ENCODE measurements at places on chromosomes 4 and X.

DNA sequence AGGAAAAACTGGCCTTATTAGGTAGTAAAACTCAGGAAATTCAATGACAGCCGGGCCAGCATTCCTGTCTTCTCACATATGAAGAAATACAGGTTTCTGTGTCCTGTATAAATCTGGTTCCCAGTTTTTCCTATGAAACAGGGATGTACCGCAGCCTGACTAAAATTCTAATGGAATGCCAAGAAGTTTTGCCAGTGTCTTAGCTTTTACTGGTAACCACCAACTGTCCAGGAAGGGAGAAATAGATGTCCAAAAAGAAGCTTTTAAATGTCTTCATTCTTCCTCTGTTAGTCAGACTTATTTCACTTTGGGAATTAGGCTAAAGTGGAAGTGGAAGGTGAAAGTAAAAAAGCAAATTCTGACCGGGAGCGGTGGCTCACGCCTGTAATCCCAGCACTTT is 108.0 kb upstream of the TBL1X start:
- DNase-seq, result no peak

DNA sequence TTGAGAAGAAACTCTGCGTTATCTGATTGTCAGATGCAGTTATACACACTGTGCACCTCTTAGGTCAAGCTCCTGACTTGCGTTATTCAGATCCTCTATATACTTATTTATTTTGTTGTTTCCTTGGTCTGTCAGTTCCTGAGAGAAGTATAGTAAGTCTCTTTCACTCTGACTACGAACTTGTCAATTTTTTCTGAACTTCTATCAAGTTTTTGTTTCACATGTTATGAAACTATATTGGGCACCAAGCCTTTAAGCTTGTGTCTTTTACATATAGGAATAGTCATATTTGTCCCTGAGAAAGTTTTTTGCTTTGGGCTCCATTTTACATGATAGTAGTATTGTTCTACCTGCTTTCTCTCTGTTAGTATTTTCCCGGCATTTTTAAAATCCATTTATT is 31.7 kb downstream of the ZNF275 start:
- DNase-seq, result no peak

GRCh38 chr4:185357211-185357610 is 38.5 kb downstream of the LRP2BP start:
- no peak for DNase-seq

DNA sequence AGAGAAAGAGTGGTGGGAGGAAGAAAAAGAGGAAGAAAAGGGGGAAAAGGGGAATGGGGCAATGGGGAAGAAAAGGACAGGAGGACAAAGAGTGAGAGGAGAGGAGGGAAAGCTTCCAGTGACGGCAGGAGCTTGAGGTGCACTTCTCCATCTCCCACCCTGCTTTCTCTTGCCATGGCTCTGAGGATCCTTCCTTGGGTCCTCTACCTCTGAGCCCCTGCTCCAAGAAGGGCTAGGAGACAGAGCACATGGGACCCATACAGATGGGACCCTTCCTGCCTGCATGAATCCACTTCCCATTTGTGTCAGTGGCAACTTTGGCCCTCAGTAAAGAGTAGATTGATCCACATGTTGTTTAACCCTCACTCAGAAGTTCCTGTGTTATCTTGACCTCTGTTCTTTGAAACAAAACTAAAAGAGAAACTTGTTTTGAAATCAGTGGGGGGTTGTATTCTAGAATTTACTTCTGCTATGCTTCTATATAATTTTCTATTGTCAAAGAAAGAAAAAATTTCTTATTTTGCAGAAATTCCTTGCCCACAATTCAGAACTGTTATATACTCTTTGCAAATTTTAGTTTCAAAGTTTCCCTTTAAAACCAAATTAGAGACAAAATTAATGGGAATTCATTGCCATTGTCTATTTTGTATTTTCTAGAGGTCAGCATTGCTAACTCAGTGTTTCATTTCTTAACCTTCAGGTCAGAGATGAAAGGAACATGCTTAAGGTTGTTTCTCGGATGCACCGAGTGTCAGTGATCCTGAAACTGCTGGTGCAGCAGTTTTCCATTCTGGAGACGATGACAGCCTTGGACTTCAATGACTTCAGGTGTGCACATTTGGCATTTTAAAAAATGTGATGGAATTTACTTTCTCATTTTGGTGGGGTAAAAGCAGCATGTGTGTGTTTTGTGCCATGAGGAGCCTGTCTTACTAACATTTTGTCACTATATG is 5.0 kb downstream of the TDO2 start:
- no peak for DNase-seq

DNA sequence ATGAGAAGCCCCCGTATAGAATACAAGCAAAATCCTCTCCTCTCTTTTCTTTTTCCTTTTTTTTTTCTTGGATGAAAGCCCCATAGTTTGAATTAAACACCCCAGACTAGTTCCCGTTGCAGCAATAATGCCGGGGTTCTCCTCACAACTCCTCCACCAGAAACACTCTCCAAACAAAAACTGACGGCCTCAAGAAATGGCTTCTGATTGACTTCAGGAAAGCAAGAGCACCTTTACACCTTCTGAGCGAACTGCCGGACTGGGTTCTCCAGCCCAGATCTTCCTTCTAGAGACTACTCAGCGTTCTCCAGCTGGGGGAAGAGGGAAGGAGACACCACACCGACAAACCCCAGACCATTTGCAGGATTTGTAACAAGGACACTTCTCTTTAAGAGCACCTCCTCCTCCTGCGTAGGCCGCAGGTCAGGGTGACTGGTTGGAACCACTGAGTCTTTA is 4.0 kb downstream of the HAND2 start:
- DNase-seq, result no peak

GRCh38 chr4:37389967-37390580 is 145.5 kb downstream of the NWD2 start:
- peak; percentile 34 for DNase-seq

DNA sequence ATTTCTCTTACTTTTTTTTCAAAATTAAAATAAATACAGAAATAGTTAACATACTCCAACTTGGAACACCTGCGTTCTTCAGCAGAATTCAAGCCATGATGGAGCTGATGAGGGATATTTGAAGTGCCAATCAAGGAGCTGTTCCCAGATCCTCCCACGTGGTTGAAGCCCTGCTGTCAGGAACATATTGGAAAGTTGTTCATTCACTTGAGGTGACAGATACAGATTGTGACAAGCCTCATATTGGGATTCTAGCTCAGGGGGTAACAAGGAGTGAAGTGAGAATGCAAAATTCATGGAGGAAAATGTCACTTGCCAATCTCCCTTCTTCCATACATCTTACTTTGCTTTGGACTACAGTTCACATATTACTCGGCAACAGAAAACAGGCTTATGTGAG is 2670.8 kb downstream of the PCDH7 start:
- DNase-seq, result no peak

DNA sequence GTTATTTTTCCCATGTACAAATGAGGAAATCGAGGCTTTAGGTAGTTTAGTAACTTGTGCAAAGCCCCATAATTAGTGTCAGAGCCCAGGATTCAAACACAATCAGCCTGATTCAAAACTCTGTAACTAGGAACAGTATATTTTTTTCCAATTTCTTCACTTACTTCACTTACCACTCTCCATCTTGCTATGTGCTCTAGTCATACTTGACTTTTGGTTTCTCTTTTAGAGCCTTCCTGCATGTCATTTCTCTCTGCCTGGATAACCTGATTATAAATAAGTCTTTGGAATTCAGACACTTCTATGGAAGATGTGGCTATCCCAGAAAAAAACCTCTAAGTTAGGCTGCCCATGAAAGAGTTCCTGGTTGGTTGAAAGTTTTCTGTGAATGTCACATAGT is 22.2 kb downstream of the SATL1 start:
- DNase-seq, result no peak

DNA sequence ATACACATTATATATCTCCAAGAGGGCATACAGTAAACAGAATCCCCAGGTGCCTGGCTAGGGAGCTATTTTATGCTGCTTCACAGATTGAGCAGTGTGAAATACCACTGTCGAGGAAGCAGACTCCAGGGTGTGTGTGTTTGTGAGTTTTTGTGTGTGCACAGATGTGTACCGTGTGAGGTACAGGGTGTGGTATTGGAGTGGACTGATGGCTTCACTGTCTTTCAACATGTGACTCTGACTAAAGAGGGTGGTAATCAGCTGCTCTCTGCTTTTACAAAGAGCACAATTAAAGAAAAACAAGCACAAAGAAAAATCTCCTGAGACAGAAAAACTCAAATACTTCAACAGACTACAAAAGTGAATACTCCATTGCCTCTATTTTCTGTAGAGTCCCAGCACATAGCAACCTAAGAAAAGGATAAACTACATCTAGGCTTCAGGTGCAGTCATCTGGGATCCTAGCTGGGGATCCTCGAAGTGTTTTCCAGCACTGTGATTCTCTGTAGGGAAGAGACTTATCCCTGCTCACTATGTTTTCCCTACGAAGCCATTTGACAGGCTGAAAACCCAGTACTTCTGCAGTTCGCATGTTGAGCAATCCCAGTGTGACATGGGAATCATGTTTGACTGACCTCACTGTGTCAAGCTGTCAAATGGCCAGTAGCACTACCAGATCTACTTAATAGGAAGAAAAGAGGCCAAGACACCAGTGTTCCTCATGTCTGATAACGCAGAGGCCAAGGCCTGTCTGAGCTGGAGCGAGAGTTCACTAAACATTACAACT is 100.3 kb downstream of the CDS1 start:
- DNase-seq, result no peak

DNA sequence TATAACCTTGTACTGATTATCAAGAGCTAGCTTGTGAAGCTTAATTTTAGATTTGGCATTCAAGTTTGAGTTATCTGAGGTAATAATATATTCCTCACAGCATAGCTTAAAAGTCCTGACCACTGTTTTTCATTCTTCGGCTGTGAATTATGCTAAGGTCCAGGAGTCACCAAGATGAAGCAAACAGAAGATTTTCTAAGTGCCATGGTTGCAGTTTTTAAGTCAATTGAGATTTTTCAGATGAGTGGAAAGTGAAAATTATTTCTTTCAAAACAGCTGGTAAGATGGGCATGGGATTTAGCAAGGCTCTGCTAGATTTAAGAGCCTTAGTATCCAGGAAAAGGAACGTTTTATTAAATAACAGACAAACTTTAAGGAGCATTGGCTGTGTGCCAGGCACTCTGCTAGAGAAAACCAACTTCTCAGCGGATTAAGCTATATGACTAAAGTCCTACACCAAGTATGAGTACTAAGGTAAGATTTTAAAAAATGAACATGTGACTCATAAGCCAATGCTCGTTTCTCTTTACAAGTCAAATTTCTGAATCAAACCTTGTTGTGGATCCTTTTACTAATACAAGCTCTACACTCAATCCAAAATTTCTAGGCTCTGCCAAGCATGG is 149.9 kb upstream of the IL15 start:
- DNase-seq, result no peak

DNA sequence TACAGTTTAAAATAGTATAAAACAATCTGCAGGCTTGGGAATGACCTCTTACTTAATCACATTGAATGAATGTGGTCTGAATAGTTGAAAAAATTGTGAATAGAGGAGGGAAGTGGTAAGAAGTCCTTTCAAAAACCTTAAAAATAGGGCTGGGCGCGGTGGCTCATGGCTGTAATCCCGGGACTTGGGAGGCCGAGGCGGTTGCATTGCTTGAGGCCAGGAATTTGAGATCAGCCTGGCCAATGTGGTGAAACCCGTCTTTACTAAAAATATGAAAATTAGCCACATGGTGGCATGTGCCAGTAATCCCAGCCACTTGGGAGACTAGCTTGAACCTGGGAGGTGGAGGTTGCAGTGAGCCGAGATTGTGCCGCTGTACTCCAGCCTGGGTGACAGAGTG is 36.5 kb downstream of the HERC3 start:
- DNase-seq, result no peak

- DNase-seq, result no peak
These were observed 126.1 kb downstream of the MGST2 start for GRCh38 chr4:139791681-139792080.

DNA sequence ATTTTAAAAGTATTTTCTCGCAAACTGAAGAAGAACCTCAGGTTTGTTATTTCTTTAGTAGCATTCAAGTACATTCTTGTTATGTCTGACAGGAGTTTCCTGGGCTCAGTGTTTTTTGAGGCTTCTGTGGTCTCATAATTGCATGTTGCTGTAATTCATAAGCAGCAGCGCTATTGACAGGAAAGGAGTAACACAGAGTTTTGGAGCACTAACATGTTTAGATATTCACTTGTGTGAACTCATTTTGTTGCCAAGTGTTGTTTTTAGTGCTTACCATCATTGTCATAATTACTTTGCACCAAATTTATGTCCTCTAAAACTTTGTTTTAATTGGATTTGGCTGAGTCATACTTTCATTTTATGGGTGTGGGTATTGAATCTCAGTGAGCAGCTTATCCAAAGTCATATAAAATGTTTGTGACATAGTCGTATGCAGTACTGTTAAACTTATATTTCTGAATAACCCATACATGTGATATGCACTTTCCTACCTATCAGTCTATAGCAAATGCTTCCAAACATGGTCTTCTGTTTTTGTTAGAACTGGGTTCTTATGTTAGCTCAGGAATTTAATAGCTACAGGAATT is 358.7 kb upstream of the CTSO start:
- no peak for DNase-seq

- peak; percentile 9 for DNase-seq
These were observed 150.5 kb downstream of the ARSF start for GRCh38 chrX:3191796-3192195.

- no peak for DNase-seq
These were observed 174.5 kb downstream of the IL15 start for GRCh38 chr4:141810712-141811375.

- DNase-seq, result no peak
These were observed 76.9 kb downstream of the STIM2 start for GRCh38 chr4:26937567-26937966.

GRCh38 chrX:107204068-107204605 is 2.1 kb downstream of the NUP62CL start:
- peak; percentile 3 for DNase-seq

- no peak for DNase-seq
These were observed 111.7 kb downstream of the CHRNA9 start for GRCh38 chr4:40446839-40447238.

DNA sequence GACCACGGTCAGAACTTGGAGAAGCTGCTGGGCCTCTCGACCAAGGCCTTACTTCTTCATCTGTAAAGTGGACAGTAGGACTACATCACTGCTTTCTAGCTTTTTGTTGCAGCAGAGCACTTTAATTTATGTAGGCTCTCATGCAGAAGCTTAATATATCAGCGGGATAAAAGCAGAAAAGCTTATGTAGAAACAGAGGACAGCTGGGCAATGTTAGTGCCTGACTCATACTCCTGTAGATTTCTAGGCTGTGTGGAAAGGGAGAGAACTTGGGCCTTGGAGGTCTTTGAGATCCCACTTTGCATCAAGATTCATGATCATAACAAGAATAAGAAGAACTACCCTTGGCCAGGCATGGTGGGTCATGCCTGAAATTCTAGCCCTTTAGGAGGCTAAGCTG is 91.2 kb downstream of the ARHGAP10 start:
- no peak for DNase-seq
